CD14-positive monocyte (primary cell): ENCODE measurements at places on chromosomes 13 and 19. TPM values are rescaled to one million over a fixed set of nuclear protein-coding genes. Genes with fewer than 3 reads are reported as not detected.

DNA sequence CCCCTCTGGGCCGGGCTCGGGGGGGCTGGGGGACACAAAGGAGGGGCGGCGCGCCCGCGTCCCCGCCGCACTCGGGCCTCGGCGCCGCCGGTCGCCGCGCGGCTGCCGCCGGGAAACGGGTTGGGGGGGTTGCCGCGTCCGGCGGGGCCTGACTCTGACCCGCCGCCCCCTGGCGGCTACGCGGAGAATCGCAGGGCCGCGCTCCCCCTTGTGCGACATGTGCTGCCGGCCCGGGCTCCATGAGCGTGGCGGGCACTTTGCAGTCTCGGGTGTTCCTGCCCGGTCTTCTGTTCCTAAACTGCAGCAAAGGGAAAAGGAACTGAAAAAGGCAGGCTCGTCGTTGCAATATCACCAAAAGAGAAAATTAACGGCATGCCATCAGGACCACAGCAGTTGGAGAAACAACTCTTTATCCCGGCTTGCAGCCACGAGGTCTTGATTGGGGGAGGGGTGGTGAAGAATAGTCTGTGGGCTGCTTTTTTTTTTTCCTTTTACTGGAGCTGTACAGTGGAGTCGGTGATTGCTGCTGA lies 1.5 kb downstream of the MIR17HG start:
- peak overlapping the region; percentile 46 for H3K27ac ChIP-seq
- H3K27me3 ChIP-seq: peaks cover 4% of the 10 kb centered on the region
- DNase-seq: peak; percentile 86
- H3K4me3 ChIP-seq: peak overlapping the region; percentile 76
- peaks cover 23% of the 10 kb centered on the region for H3K4me1 ChIP-seq

- no peak for DNase-seq
- peaks cover 8% of the 10 kb centered on the region for H3K4me1 ChIP-seq
- H3K4me3 ChIP-seq: no peak overlapping the region
- H3K27me3 ChIP-seq: no peaks in the 10 kb centered on the region
- no peaks in the 10 kb centered on the region for H3K36me3 ChIP-seq
These were observed 51.6 kb downstream of the UFM1 start for GRCh38 chr13:38401276-38401675.

DNA sequence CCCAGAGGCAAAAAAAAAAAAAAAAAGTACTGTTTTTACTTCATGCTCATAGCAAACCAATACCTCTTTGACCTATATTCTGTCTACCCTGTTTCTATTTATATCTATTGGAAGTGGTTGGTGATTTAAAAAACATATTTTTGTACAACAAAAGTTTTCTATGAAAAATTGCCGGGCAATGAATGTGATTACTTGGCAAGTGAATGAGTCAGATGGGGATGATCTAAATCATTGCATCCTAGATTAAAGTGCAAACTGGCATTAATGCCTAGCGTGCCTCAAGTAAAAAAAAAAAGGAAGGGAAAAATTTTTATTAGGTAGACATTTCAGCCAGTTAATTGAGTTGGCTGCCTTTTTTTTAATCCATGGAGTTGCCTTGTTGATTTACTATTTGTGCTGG lies 500.6 kb downstream of the KCTD12 start:
- H3K27me3 ChIP-seq: no peaks in the 10 kb centered on the region
- H3K4me3 ChIP-seq: no peak overlapping the region
- no peaks in the 10 kb centered on the region for H3K36me3 ChIP-seq
- H3K27ac ChIP-seq: no peak overlapping the region

GRCh38 chr13:113528813-113529180 lies 38.3 kb upstream of the DCUN1D2 start:
- DNase-seq: no peak
- no peak overlapping the region for H3K4me3 ChIP-seq
- peaks cover 29% of the 10 kb centered on the region for H3K36me3 ChIP-seq
- H3K27ac ChIP-seq: no peak overlapping the region
- H3K27me3 ChIP-seq: no peaks in the 10 kb centered on the region
- H3K4me1 ChIP-seq: peaks cover 29% of the 10 kb centered on the region

- no peak overlapping the region for H3K4me3 ChIP-seq
- no peak overlapping the region for H3K27ac ChIP-seq
- no peaks in the 10 kb centered on the region for H3K36me3 ChIP-seq
- DNase-seq: no peak
- H3K4me1 ChIP-seq: no peaks in the 10 kb centered on the region
These were observed 338.9 kb downstream of the TEX29 start for GRCh38 chr13:111659219-111659775.

GRCh38 chr19:11560404-11561051 lies 1.5 kb upstream of the ELOF1 start:
- H3K4me1 ChIP-seq: peaks cover 57% of the 10 kb centered on the region
- peaks cover 3% of the 10 kb centered on the region for H3K36me3 ChIP-seq
- no peak overlapping the region for H3K27ac ChIP-seq
- DNase-seq: peak; percentile 92
- H3K4me3 ChIP-seq: no peak overlapping the region

- H3K4me3 ChIP-seq: no peak overlapping the region
- no peak overlapping the region for H3K27ac ChIP-seq
- H3K27me3 ChIP-seq: no peaks in the 10 kb centered on the region
- DNase-seq: no peak
These were observed 21.6 kb upstream of the WDR88 start for GRCh38 chr19:33110137-33110910.

GRCh38 chr13:81683521-81683920 lies 1342.6 kb upstream of the SPRY2 start:
- H3K4me1 ChIP-seq: no peaks in the 10 kb centered on the region
- H3K36me3 ChIP-seq: no peaks in the 10 kb centered on the region
- no peak overlapping the region for H3K4me3 ChIP-seq
- no peak overlapping the region for H3K27ac ChIP-seq

- H3K4me1 ChIP-seq: peaks cover 65% of the 10 kb centered on the region
- peaks cover 51% of the 10 kb centered on the region for H3K36me3 ChIP-seq
- DNase-seq: no peak
- H3K27me3 ChIP-seq: no peaks in the 10 kb centered on the region
- no peak overlapping the region for H3K4me3 ChIP-seq
- H3K27ac ChIP-seq: peak overlapping the region; percentile 93
These were observed 1.5 kb upstream of the RAD23A start for GRCh38 chr19:12944104-12944674.

DNA sequence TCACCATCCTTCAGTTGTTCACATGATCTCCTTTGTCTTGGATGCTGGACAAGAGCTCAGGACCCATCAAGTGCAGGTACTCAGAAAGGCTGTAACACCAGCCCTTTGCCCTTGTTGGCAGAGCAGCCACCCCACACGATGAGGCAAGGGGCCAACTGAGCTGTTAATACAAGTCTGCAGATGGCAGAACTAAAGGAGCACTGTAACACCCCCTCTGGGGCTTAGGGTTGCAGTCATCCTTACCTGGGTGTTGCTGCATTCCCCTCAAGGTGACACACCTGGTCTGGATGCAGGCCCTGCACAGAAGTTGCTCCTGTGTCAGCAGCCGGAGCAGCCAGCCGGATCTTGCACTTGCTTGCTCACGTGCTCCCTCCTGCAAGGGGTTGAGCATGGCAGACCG lies 52.0 kb downstream of the STARD13 start:
- no peaks in the 10 kb centered on the region for H3K36me3 ChIP-seq
- H3K4me1 ChIP-seq: peaks cover 7% of the 10 kb centered on the region
- no peaks in the 10 kb centered on the region for H3K27me3 ChIP-seq
- no peak overlapping the region for H3K27ac ChIP-seq
- H3K4me3 ChIP-seq: no peak overlapping the region

GRCh38 chr19:9645472-9645871 lies 24.4 kb upstream of the ZNF561 start:
- H3K27me3 ChIP-seq: no peaks in the 10 kb centered on the region
- no peaks in the 10 kb centered on the region for H3K4me1 ChIP-seq
- no peak overlapping the region for H3K4me3 ChIP-seq
- DNase-seq: no peak
- no peak overlapping the region for H3K27ac ChIP-seq
- H3K36me3 ChIP-seq: peaks cover 59% of the 10 kb centered on the region

GRCh38 chr13:43003010-43003409 lies 11.0 kb upstream of the EPSTI1 start:
- no peak overlapping the region for H3K27ac ChIP-seq
- no peaks in the 10 kb centered on the region for H3K27me3 ChIP-seq
- no peaks in the 10 kb centered on the region for H3K36me3 ChIP-seq
- DNase-seq: no peak
- no peak overlapping the region for H3K4me3 ChIP-seq

DNA sequence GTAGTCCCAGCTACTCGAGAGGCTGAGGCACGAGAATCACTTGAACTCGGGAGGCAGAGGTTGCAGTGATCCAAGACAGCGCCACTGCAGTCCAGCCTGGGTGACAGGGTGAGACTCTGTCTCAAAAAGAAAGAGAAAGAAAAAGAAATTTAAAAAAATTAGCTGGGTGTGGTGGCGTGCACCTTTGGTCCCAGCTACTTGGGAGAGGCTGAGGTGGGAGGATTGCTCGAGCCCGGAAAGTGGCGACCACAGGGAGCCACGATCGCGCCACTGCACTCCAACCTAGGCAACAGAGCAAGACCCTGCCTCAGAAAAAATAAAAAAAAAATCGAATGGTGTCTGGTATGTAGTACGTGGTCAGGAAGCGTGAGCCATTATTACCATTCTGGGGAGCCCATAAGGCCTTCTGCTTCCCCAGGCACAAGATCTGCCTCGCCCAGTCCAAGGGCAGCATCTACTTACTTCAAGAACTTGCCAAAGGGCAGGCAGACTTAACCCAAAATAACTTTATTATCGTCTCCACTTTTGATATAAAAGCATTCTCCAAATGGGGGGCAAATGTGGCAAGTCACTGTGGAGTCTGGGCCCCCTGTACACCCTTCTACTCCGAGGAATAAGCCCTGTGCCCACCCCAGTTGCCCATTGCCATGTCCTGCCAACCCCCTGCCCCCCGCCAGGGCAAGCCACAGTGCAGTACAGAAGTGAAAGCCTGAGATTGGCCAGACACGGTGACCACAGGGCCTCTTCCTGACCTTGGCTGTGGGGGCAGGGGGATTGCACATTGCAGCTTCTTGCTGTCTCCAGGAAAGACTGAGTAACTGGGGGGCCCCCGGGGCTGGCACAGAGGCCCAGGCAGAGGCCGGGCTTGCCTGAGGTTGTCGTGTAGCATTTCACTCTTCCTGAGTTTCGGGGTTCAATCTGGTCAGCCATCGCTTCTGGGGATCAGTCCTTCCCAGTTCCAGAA lies 12.6 kb downstream of the CCL25 start:
- peaks cover 10% of the 10 kb centered on the region for H3K4me1 ChIP-seq
- no peaks in the 10 kb centered on the region for H3K27me3 ChIP-seq
- no peaks in the 10 kb centered on the region for H3K36me3 ChIP-seq
- H3K4me3 ChIP-seq: no peak overlapping the region

DNA sequence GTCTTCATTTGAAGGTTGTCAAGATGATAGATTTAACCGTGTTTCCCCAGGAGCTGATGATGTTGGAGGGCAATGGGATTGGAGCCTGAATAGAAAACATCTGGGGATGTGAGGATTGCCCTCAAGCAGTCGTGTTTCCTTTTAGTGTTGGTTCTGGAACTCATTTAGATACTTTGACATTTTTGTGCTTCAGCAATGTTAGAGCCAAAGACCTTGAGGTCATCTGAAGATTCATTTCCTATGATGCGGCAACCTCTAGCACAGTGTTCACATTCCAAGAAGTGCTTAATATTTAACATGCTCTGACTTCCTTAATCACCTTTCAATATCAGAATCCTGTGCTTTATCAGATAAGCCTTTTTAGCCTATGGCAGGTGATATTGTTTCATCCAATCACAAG lies 82.7 kb downstream of the SLC10A2 start:
- no peak overlapping the region for H3K27ac ChIP-seq
- no peak for DNase-seq
- no peaks in the 10 kb centered on the region for H3K27me3 ChIP-seq
- H3K4me1 ChIP-seq: no peaks in the 10 kb centered on the region
- no peaks in the 10 kb centered on the region for H3K36me3 ChIP-seq
- no peak overlapping the region for H3K4me3 ChIP-seq

GRCh38 chr19:4606921-4607678 lies 32.2 kb upstream of the TNFAIP8L1 start:
- H3K27ac ChIP-seq: no peak overlapping the region
- H3K27me3 ChIP-seq: peaks cover 6% of the 10 kb centered on the region
- H3K4me1 ChIP-seq: peaks cover 36% of the 10 kb centered on the region
- no peaks in the 10 kb centered on the region for H3K36me3 ChIP-seq
- no peak overlapping the region for H3K4me3 ChIP-seq
- no peak for DNase-seq

DNA sequence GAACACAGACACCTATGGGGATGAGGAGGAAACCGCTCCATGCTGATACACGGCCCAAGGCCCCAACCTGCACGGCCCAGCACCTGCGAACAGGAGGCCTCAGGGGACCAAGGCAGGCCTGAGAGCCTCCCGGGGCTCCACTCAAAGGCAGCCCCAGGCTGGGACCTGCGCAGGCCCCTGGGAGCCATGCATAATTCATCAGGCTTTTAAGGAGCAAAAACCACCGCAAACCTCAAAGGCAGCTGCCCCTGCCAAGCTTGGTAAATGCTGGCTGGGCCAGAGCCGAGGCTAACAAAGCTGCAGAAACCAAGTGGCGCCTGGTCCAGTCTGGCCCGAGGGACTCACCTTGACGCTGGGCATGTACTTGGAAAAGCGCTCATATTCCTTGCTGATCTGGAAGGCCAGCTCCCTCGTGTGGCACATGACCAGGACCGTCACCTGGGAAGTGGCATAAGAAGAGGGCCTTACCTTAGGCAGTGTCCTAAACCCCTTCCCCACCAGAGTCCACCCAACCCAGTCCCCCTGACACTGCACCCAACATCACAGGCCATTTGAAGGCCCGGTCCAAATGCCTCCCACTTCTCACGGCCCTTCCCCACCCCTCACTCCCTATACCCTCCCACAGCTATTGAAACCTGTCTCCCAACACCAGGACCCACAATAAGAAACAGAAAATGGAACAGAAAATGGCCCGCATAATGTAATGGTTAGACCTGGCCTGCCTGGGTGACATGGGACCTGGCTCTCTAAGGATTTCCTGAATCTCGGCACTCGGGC lies 7.8 kb downstream of the DDX39A start:
- H3K4me1 ChIP-seq: peaks cover 12% of the 10 kb centered on the region
- H3K36me3 ChIP-seq: peaks cover 77% of the 10 kb centered on the region
- DNase-seq: no peak
- no peak overlapping the region for H3K4me3 ChIP-seq
- H3K27me3 ChIP-seq: no peaks in the 10 kb centered on the region

GRCh38 chr13:33169273-33169980 lies 116.1 kb downstream of the STARD13 start:
- H3K27ac ChIP-seq: no peak overlapping the region
- no peak for DNase-seq

GRCh38 chr19:14402332-14403144 lies 16.6 kb downstream of the DDX39A start:
- no peaks in the 10 kb centered on the region for H3K27me3 ChIP-seq
- H3K36me3 ChIP-seq: peaks cover 92% of the 10 kb centered on the region
- peaks cover 28% of the 10 kb centered on the region for H3K4me1 ChIP-seq
- no peak overlapping the region for H3K4me3 ChIP-seq

Gene DYRK1B
- polyA plus RNA-seq: 6.5 TPM

Gene IGFL1
- not detected for polyA plus RNA-seq

Gene BCAM
- not detected for polyA plus RNA-seq

Gene MAMSTR
- polyA plus RNA-seq: not detected

Gene HAUS5
- 0.99 TPM for polyA plus RNA-seq

Gene OVOL3
- not detected in 2 replicates for polyA plus RNA-seq

Gene HCN2
- not detected for polyA plus RNA-seq

Gene ZNF135
- polyA plus RNA-seq: 0.37 TPM

Gene PRTN3
- not detected for polyA plus RNA-seq
